Left ventricle myocardium inferior (tissue), 1 donor: ENCODE measurements at places on chromosomes 2 and 18. TPM values are rescaled to one million over a fixed set of nuclear protein-coding genes. Genes with fewer than 3 reads are reported as not detected.

The KYNU gene
- total RNA-seq = 1.0 TPM

The ASB18 gene
- 11.3 TPM for total RNA-seq

The COLEC12 gene
- total RNA-seq = 7.3 TPM

GRCh38 chr2:233745073-233745755, 14.9 kb upstream of the UGT1A1 start:
- DNase-seq = no peak

DNA sequence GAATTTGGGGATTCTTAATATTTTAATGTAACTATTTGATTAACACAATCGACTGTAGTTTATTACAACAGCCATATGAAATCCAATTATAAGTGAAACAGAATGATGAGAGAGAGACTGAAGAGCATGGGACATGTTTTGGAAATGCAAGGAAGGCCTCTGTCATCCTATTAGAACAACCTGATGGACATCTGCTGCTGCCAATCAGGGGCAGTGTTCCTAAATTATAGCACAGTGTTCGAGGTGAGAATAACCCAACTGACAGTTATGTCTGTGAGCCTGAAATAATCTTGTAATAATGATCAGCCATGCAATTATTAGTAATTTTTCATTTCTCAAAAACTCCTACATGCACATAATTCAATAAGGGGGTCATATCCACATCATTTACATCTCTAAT, 73.6 kb downstream of the CCDC141 start:
- no peak for DNase-seq

DNA sequence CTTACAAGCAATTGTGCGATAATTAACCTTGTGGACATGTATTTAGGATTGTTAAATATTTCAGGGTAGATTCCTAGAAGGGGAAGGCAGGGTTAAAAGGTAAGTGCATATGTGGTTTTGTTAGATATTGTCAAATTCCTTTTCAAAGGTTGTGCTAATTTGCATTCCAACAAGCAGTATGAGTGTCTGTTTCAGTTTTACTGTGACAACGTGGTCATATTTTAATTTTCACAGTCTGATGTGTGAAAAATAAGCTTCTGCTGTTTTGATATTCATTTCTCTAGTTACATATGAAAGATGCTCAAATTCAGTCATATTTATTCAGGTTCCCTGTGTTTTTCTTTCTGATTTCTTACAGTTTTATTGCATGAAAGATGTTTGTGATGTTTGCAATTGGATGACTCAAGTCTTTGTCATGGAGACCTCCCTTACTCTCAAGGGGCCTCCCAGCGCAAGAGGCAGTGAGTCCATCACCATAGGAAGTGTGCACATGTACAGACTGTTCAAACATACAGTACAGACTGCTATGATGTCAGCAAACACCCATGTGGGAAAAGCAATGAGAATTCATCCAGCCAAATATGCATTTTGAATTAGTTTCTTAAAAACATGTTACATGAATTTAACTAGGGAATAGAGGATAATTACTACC, 310.8 kb downstream of the GALR1 start:
- DNase-seq = no peak
